Epithelial cell of alveolus of lung (primary cell): ENCODE measurements at places on chromosomes 12 and 14. TPM values are rescaled to one million over a fixed set of nuclear protein-coding genes. Genes with fewer than 3 reads are reported as not detected.

Gene MGAT4C
- under 0.01 TPM in 1 of 2 replicates, not detected in the other for total RNA-seq

Gene PTPRB
- 0.08 and 1.7 TPM in 2 replicates for total RNA-seq

Gene TMEM117
- 3.7 and 5.5 TPM in 2 replicates for total RNA-seq

Gene LRRC10
- not detected in 2 replicates for total RNA-seq

Gene EFS
- total RNA-seq = 21.6 and 34.2 TPM in 2 replicates

Gene TSPAN11
- total RNA-seq = 2.1 and 11.8 TPM in 2 replicates

Gene SLC24A4
- total RNA-seq = not detected in 2 replicates

Gene OVCH1
- total RNA-seq = 0.08 TPM in 1 of 2 replicates, not detected in the other

Gene CFAP251
- total RNA-seq = 0.72 and 2.3 TPM in 2 replicates

Gene PRICKLE1
- total RNA-seq = 5.7 and 30.8 TPM in 2 replicates

Gene NRXN3
- total RNA-seq = under 0.01 and 1.8 TPM in 2 replicates

Gene ADAM20
- under 0.01 and 0.24 TPM in 2 replicates for total RNA-seq

Gene P2RX2
- not detected in 2 replicates for total RNA-seq

Gene EXOC3L4
- not detected in 2 replicates for total RNA-seq

Gene NANOG
- not detected in 2 replicates for total RNA-seq

Gene ESPL1
- total RNA-seq = 3.0 and 7.4 TPM in 2 replicates

Gene C1QL4
- total RNA-seq = 0.78 and 0.88 TPM in 2 replicates

Gene KMT2D
- 16.4 and 42.4 TPM in 2 replicates for total RNA-seq

Gene SLC7A7
- total RNA-seq = 9.1 and 12.7 TPM in 2 replicates
